Posterior vena cava (tissue), 2 donors: ENCODE measurements at places on chromosomes 11 and 22. TPM values are rescaled to one million over a fixed set of nuclear protein-coding genes. Genes with fewer than 3 reads are reported as not detected.

- DNase-seq: no peak
These were observed 634.1 kb upstream of the LRRC4C start for GRCh38 chr11:42093541-42093940.

DNA sequence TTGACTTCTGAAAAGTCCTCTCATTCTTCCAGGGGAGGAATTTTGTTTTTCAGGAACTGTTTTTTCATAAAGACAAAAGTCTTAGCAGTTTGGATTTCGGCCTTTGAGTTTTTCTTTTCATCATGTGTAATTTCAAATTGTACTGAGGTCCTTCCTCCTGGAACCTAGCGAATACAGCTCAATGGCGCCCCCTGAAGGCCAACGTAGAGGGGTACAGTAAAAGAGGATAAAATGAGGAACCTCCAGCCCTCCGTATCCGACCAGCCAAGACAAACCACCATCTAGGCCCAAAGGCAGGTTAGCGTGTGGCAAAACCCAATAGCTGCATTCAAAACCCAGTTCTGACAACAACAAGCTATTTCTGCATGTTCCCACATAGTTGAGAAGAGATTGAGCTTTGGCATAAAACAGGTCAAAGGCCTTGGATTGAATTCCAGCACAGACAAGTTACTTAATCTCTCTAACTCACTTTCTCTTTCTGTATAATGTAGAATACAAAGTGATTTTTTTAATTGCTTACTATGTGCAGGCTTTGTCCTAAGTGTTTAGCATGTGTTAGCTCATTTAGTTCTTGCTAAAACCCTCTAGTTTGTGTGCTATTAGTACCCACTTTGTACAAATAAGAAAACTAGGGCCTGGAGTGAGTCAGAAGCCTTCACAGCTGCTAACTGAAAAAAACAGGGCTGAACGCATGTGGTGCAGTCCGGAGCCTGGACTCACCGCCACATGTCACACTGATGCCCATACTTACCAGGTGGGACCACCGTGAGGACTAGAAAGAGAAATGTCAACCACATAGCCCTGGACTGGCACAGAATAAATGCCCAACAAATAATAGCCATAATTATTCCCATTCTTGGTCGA lies 43.2 kb upstream of the ETS1 start:
- DNase-seq: peak; percentile 97

DNA sequence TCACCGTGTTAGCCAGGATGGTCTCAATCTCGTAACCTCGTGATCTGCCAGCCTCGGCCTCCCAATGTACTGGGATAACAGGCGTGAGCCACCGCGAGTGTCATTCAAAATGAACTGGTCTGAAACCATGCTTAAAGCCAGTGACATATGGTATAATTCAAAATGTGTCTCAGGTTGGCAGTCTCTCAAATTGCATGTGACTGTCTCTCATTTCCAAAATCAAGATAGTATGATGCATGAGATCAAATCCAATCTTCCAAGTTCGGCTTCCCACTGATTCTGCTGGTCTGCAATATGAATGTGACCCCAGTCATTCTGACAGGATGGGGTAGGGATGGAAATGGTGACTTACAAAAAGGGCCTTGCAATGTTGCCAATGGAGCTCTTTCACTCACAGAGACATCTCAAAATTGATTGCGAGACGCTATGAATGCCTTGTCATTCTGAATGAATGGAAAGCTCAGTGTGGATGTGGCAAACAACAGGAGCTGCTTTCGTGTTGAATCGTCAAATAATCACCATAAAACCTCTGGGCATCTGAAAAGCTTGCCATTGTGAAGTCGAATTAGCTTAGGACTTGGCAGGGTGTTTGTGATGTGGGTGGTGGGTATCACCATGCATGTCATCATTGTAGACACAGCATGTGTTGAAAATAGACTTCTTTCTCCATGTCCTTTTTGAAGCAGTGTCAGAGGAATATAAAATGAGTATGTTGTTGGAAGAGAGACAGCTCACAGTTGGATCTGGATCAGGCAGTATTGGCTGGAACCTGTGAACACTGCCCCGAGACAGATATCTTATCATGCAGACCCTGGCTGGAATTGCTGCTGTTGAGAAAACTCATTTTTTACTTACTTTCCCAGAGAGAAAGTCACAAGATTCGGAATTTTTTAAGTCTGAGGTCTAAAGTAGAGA lies 12.2 kb downstream of the SLN start:
- DNase-seq: no peak

- DNase-seq: no peak
These were observed 68.3 kb upstream of the POU2AF2 start for GRCh38 chr11:111177037-111177871.

- DNase-seq: no peak
These were observed 42.6 kb upstream of the TIMP3 start for GRCh38 chr22:32758866-32759385.

DNA sequence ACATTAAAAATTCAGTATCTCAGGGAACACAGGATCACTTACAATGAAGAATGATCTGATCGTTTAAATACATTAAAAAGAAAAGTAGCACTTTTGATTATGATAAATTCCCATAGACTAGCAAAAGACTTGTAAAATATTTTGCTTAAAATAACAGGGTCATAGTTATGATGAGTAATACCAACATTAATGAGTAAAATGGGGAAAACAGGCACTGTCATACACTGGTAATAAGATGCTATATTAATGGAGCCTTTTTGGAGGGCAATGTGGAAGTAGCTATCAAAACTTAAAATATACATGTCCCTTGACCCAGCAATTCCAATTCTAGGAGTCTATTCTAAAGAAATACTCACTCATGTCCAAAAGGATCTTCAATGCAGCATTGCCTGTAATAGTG lies 61.8 kb upstream of the CLNS1A start:
- DNase-seq: no peak

- no peak for DNase-seq
These were observed 65.4 kb downstream of the MICAL2 start for GRCh38 chr11:12175694-12176241.

- DNase-seq: no peak
These were observed 116.6 kb downstream of the PLEKHA7 start for GRCh38 chr11:16897470-16898061.

DNA sequence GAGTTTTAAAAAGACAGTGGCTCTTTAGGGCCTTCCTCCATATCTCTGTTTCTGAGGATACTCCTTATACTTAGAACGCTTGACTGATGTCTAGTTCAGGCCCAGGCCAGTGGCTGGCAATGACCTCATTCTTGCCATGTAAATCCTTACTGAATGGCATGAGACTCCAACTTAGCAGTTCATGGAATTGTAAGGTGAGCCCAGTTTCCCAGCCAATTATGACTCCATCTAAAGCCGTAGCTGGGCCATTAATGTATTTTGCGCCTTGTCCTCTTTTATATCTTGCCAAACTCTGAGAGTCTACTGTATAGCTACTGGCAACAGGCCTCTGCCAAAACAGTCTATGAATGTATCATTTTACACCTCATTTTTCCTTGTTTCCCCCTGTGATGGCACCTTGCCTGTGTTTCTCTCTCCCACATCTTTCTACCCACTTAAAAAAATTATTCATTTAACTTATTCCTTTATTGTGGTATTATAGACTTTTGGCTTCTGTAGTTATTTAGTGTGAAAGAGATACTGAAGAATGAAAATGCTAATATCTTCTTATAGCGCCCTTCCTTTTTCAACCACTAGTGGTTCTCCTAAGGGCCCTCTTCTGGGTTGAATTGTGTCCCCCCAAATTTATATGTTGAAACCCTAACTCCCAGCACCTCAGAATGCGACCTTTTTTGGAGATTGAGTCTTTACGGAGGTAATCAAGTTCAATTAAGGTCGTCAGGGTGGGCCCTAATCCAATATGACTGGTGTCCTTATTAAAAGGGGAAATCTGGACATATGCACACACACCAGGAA lies 67.4 kb downstream of the ZNRF3 start:
- DNase-seq: no peak

- no peak for DNase-seq
These were observed 5.8 kb downstream of the DDIAS start for GRCh38 chr11:82907371-82907770.

DNA sequence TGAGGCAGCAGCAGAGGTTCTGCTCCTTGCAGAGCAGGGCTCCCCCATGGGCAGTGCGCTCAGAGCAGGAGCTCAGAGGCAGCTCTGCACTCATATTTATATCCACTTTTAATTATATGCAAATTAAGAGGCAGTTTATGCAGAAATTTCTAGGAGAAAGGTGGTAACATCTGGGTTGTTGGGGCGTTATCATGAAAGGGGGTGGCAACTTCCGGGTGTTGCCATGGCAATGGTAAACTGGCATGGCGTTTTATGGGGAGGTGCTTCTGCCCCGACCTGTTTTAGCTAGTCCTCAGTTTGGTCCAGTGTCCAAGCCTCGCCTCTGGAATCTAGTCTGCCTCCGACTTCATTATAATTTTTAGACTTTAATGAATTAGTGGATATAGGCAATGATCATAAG lies 1191.7 kb downstream of the TBC1D22A start:
- no peak for DNase-seq

DNA sequence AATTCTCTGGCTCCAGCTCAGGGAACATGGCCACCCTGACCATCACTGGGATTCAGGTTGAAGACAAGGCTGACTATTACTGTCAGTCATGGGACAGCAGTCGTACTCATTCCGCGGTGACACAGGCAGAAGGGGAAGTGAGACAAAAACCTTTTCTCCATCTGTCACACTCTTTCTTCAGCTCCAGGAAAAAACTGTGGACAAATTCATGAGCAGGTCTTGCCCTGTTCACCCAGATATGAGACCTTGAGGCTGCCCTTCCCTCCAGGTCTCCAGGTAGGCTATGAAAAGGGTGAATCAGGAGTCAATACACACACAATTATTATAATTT lies 39.4 kb upstream of the GGTLC2 start:
- no peak for DNase-seq

GRCh38 chr22:46732513-46732912 lies 5.5 kb downstream of the CERK start:
- no peak for DNase-seq

DNA sequence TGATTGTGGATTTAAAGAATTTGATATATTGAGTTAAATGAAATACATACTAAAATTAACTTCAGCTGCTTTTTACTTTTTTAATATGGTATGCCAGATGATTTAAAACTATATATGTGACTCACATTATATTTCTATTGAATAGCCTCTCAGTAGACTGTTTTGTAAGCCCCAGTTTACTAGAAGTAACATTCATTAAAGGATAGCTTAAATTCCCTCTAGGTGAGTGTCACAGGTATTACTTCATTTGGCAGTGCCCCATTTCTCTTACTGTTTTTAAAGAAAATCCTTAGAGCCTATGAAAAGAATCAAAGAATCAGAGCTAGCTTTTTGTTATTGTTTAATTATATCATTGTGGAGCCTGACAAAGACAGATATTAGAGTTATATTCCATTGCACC lies 48.6 kb downstream of the ZC3H12C start:
- DNase-seq: no peak

GRCh38 chr11:8138526-8138925 lies 30.3 kb downstream of the RIC3 start:
- DNase-seq: no peak

GRCh38 chr11:92482492-92483060 lies 258.0 kb downstream of the FAT3 start:
- no peak for DNase-seq

- DNase-seq: no peak
These were observed 200.9 kb downstream of the AASDHPPT start for GRCh38 chr11:106278391-106278790.

DNA sequence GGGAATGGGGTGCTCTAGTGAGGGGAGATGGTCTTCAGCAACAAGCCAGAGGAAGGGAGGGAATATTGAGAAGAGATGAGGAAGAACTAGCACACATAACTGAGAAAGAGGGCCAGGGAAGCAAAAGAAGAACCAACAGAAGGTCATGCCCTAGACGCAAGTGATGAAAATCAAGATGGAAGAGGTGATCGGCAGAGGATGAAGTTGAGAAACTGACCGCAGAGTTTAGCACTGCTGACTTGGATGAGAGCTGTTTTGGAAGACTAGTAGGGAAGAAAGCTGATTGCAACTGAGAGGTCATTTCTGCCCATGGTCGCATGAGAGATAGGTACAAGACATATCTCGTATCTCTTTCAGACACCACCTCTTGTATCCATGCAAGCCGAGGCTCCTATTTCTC lies 2.9 kb downstream of the SPINDOC start:
- no peak for DNase-seq

- no peak for DNase-seq
These were observed 198.1 kb upstream of the SEZ6L start for GRCh38 chr22:25970999-25971811.

DNA sequence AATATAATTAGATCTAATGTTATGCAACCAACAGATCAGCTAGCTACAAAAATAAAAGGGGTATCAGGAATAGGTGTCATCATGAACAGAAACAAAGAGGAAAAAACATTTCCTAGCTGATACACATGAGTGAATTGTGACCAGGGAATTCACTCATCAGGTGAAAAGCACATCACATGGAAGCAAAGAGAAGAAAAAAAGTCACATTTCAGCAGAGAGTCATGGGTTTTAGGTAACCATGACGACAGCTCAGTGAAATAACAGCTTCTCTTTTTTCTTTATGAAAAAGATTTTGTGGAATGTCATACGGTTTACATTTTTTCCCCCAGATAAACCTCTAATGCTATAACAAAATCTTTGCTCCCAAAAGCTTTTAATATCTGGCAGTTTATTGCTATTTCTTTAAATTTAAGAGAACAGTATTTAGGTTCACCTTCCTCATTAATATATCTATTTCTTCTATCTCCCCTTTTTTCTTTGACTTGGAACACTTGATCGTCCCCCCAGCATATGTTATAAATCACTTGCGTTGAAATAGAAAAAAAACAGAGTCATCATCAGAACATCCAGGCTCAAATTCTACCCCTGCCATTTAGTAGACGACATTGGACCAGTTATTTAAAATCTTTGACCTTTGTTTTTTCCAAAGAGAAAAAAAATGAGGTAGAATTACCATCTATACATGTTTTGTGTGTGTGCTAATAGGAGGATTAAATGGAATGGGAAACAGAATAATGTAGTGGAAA lies 5.3 kb downstream of the TYR start:
- no peak for DNase-seq

DNA sequence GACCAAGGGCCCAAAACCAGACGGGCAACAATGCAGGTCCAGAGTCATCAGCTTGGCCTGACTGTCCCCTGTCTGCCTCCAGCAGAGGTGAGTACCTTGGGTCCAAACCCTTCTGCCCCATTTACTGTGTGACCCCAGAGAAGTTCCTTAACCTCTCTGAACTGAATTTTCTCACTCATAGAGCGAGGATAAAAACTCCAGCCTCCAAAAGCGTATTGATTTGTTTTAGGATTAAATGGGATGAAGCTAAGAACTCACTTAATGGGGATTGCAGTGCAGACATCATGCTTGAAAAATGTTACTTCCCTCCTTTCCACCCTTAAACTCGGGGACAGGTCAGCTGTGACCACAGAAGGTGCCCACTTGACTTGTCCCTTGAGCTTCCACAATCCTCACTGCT lies 22.6 kb downstream of the IGLL1 start:
- no peak for DNase-seq

RTN3 gene
- total RNA-seq: 80.3 TPM

SEPTIN3 gene
- 0.23 TPM for total RNA-seq

USP2 gene
- 10.4 TPM for total RNA-seq

MB gene
- total RNA-seq: 2.3 TPM

NAV2 gene
- total RNA-seq: 108 TPM

YDJC gene
- total RNA-seq: 7.1 TPM

MN1 gene
- 41.8 TPM for total RNA-seq

DHCR7 gene
- total RNA-seq: 15.5 TPM
